ENCODE measurements at places on chromosomes 2 and 18.

- DNase-seq, result no peak
These were observed 216.9 kb downstream of the ARHGAP15 start for GRCh38 chr2:143345887-143346787.

GRCh38 chr2:119198240-119198840 is 25.3 kb upstream of the STEAP3 start:
- DNase-seq, result no peak

DNA sequence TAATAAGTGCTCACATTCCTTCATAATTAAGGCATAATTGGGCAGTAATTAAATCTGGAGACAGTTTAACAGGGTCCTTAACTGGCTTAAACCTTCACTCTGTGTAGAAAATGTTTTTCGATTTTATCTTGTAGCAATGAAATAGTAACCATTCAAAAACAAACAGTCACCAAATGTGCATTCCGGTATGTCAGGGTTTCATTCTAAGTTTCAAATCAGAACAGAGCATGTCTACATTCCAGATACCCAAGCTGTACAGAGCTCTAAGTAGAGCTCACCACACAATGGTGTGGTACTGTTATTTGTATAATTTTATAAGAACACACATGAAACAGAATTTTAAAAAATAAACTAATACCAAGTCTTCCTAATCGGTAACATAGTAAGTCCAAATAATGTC is 52.6 kb downstream of the SMAD2 start:
- no peak for DNase-seq

DNA sequence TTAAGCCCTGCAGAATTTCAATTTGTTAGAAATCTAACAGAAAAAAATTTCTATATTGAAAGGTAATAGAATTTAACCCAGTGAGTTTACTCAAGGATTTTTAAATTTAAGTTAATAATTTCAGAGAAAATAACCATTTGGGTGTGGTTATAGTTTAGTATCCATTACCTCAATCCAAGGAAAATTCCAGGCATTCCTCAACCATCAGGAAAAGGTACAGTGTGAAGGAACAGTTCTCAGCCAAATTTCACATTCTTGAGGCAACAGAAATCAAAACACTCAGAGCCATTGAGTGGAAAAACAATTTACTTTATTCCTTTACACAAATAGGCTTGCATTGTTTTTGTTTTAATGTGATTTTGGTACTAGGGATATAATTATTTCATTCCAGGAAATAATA is 45.6 kb downstream of the ONECUT2 start:
- no peak for DNase-seq

DNA sequence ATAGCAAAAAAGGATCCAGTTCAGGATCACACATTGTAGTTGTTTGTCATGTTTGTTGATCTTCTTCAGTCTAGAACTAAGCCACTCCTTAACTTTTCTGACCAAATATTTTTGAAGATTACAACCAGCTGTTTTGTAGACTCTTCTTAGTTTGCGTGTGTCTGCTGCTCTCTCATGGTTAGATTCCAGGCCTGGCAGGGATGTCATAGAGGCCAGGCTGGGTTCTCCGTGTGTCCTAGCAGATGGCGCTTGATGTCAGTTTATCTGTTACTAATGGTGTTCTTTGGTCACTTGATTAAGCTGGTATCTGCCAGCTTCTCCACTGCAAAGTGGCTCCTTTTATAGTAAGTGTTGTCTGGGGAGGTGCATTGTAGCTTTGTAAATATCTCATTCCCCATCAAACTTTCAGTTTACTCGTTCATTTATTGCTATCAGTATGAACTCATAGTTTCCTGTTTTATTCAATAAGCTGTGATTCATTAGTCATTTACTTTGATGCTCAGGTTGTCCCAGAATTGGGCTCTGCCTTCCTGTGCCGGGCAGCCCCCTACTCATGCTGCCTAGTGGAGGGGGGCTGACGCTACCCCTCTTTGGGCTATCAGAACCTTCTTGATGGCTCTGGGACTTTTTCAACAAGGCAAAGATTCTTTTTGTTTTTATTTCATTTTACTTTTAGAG is 42.1 kb downstream of the GRHL1 start:
- no peak for DNase-seq

DNA sequence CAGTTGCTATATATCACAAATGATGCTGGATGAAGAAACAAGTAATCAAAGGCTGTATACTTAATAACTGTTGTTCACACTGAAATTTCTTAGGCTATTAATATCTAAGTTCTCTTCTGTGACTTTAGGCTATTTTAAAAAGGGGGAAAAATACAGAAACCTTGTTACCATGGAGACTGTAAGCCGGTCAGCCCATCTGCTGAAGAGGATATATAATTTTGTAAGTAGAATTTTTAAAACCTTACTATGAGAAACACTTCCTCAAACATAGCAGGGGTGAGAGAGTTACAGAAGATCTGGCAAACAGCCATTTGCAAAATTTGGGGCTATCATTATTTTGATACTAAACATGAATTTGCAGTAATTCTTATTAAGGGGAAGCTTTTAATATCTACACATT is 27.8 kb downstream of the CACNB4 start:
- no peak for DNase-seq

GRCh38 chr2:86646329-86646728 is 22.7 kb upstream of the RNF103 start:
- no peak for DNase-seq

DNA sequence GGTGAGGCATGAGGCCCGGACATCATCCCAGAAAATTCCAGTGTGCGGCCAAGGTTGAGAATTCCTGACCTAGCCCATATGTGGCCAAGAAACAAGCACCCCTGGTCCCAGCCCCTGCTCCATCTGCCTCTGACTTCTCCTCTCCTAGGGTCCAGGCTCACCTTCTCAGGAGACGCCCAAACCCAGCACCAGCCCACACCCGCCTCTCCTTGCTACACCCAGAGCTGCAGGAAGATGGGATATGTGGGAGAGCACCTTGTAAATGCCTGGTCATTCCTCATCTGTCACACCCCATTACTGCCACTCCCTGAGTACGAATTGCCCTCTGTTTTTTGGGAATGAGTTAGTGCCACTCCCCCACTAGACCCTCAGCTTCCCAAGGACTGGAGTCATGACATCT is 7.3 kb upstream of the ATP6V1B1 start:
- no peak for DNase-seq

GRCh38 chr2:129984426-129984825 is 5.0 kb downstream of the RAB6C start:
- DNase-seq, result no peak

DNA sequence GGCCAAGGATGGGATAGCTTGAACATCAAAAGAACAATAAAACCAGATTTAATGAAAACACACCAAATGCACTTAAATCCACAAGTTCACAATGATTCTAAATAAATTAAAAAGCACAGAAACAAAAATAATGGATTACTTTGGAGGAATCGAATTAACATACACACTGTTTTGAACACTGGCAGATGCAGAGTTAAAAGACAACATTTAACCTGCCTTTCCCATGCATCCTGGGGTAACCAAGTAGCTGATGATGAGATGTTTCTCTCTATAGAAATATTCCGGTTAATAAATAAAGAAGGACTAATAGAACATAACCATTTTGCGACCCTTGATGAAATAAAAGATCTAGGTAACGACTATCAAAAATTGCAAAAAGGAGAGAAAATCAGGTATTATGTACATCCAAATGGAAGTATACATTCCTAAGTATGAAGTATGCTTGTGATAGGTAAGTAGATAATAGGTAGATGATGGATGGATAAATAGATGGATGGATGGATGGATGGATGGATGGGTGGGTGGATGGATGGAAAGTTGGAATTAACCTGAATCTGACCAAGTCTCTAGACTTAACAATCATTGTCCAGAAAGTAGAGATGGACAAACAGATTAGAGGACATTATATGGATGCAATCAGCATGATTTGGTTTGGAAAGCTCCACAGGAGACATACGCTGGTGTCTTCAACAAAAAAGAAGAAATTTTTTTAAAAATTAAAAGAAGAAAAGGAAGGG is 57.4 kb upstream of the MYCN start:
- no peak for DNase-seq

Measured in RWPE2 (cell line).